Effector CD4-positive, alpha-beta T cell (primary cell): ENCODE measurements at places on chromosomes 2 and 18.

DNA sequence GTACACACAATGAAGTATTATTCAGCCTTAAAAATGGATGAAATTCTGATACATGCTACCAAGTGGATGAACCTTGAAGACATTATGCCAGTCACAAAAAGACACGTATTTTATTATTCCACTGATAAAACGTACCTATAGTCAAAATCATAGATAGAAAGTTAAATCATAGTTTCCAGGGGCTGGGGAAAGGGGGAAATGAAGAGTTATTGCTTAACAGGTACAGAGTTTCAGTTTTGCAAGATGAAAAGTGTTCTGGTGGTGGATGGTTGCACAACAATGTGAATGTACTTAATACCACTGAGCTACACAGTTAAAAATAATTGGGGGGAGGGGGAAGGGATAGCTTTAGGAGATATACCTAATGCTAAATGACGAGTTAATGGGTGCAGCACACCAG lies 279.0 kb upstream of the STON1 start:
- DNase-seq: no peak

DNA sequence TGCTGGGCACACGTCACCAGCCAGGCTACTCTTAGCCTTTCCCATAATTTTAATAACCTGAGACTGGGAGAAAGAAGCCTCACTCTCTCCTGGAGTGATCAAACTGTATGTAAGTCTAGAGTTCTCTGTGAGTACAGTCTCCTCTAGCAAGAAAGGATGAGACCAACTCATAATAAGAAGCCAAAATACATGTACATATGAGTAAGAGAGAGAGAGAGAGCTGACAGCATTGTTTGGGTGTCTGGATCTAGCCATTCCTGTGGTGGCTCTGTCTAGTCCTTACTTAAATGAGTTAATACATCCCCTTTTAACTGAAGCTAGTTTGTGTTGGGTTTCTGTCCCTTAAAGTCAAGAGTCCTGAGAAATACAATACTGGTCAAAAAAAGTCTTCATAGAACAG lies 26.0 kb upstream of the ANXA4 start:
- no peak for DNase-seq

DNA sequence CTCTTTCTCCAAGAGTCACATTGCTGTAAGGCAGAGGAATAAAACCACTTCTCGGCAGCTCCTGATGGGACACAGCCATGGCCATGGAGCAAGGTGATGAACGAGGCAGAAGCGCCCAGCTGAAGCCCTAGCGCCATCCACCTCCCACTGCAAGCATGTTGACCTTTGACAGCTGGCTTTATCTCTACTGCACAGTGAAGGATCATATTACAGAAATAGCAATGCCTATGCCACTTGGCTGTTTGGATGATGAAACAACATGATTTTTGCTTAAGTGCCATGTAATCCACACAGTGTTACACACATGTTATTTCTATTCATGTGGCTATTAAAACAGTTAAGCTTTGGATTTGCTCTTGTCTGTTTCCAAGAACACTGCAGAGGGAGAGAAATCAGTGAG lies 167.7 kb downstream of the VAPA start:
- no peak for DNase-seq

DNA sequence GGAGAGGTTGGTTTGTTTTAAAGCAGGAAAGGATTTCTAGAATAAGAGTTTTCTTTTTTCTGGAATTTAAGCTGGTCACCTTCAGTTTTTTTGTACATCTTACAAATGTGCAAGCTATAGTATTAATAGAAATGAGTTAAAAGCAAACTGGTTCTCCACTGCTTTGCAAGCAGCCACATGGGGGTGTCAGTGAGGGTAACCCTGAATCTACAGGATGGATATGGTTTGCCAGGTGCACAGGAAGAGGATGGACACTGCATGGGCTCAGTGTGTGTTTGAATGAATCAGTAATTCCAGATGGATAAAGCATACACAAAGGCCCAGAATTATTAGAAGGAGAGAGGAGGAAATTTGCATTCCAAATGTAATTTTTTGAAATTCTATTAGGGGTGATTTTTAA lies 89.0 kb downstream of the MAPRE2 start:
- no peak for DNase-seq

GRCh38 chr2:131168538-131168937 lies 40.8 kb upstream of the POTEE start:
- no peak for DNase-seq

DNA sequence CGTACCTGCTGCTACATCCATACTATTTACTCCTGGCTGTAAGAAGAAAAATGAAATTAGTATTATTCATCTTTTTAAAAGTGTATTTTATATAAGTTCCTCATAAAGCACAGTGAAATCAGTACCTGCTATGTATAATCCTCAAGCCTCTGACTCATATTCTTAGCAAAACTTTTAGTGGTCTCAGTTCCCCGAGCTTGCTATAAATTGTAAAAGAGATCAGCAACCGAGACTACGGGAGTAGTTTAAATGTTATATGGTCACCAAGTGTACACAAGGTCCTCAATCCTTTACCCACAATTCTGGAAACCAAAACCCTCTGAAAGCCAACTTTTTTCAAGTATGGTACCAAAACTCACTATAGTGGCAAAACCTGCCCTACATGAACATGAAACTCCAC lies 24.2 kb downstream of the PRPF40A start:
- DNase-seq: no peak

- DNase-seq: no peak
These were observed 59.2 kb downstream of the LRRC30 start for GRCh38 chr18:7290077-7290476.

- no peak for DNase-seq
These were observed 39.8 kb upstream of the TMEM163 start for GRCh38 chr2:134758633-134759032.

DNA sequence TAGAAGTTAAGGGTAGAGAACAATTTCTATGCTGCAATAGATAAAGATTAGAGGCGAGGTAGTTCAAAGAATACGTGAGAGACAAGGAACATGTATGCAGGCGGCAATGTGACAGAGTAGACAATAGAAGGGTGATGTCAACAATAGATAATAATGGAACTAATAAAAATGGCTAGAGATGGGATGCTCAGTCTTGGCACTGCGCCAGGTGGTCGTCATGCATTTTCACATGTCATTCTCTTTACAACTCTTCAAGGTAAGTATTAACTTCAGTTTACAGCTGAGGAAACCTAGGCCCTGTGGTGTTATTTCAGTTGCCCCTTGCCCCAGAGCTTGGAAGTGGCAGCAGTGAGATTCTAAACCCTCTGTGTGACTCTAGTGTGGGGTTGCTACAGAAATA lies 890.7 kb upstream of the CELF4 start:
- DNase-seq: no peak

DNA sequence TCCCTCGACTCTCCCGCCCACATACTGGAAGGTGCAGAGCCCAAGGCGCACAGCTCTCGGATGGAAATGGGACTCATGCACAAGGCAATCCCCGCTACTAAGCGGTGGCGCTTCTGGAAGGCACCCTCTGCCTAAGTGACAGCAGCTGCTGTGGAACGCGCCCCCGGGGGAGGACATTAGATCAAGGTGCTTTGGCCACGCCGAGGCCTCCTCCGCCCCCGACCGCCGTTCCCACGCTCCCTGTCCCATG lies 202 bp downstream of the MCEE start:
- DNase-seq: no peak

DNA sequence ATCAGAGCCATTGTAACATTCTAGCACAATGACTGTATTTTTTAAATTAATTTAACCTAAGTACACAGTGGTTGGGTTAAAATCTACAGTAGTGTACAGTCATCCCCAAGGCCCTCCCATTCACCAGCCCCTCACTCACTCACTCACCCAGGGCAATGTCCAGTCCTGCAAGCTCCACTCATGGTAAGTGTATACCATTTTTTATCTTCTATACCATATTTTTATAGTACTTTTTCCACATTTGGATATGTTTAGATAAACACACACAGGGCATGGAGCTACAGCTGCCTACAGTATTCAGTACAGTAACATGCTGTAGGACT lies 72.1 kb downstream of the COPS8 start:
- DNase-seq: no peak
